ENCODE measurements at places on chromosomes 11 and 22.

DNA sequence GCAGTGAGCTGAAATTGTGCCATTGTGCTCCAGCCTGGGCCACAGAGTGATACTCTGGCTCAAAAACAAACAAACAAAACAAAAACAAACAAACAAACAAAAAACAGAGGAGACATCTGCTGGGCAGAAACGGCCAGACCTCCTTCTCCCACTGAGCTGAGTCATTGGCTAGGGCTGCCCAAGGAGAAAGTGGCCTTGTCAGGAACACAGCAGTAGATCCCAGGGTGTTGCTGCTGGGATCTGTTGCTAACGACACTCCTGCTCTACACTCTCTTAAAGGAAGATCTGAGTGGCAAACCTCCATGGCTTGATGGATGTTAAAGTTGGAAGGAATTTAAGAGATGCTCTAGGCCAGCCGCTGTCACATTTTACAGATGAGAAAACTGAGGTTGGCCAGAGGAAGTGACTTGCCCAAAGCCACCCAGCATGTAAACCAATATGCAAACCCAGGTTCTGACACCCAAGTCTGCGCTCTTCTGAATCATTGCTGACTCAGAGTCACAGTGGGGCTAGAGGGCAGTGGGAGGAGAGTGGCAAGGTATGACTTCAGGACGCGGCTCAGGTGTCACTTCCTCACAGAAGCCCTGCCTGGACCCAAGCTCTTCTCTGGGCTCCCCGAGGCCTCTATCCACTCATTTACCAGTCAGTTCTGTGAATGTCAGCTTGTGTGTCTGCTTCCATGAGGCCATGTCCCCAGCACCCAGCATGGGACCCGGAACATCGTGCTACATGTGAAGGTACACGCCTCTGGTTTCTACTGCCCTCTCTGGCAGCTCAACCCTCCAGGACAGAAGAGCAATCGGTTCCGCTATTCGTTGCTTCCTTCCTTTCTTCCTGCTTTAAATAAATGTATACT lies 11.3 kb upstream of the GDPD5 start:
- no peak for DNase-seq

- no peak for DNase-seq
Observed at GRCh38 chr11:27022659-27023251, 17.9 kb upstream of the BBOX1 start.

GRCh38 chr11:6397636-6398035 lies 7.4 kb downstream of the SMPD1 start:
- DNase-seq: no peak

DNA sequence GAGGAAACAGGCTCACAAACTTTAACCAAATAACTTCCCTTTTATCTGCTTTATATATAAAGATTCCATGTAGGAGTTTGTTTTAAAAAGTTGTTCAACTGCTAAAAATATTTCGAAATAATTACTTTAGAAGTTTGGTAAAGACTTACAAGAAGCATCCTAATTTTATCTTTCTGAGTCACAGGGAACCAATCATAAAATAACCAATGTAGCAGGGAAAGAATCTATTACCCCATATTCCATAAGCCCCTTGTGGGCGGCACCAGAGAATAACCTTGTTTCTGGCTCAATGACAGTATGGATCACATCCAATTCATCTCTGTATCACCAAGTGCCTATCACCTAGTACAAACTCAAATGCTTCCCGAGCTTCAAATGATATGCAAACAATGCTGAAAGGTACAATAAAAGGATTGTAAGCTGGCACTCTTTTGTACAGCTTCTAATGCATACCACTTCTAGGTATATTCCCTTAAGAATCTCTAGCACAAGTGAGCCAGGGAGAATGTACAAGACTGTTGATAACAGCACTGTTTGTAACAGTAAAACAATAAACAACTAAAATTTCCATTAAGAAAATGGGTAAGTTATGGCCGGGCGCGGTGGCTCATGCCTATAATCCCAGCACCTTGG lies 158.4 kb downstream of the ATG16L2 start:
- DNase-seq: no peak

DNA sequence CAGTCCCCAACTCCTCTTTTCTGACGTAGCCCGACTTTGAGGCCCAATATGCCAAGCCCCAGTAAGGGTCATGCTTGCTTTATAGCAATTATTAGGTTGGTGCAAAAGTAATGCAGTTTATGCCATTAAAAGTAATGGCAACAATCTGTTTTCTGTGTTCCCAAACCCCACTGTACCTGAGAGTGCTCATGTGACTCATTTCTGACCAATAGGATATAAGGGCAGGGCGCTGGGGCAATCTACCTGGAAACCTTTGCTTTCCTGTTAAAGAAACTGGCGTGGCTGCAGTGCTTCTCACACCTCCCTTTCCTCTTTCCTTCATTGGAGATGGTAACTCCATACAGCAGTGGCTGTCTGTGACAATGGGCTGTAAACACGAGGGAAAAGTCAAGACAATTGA lies 78.9 kb upstream of the MPPED2 start:
- DNase-seq: no peak

DNA sequence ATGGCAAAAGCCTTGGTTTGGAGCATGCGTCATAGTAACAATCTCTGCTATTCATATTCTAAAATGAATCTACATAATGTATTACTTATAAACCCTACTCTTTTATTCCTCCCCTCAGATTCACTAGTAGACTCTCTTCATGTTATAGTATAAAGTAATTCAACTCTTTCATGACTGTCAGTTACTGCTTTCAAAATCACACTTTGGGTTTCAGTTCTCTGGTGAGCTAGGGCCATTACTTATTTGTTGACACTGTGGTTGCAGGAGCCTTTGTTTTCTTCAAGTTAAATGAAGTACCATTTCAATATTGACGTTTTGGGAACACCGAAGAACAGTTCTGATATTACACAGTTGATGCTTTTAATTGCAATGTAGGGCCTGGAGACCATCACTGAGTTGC lies 378.4 kb downstream of the DDX10 start:
- no peak for DNase-seq

DNA sequence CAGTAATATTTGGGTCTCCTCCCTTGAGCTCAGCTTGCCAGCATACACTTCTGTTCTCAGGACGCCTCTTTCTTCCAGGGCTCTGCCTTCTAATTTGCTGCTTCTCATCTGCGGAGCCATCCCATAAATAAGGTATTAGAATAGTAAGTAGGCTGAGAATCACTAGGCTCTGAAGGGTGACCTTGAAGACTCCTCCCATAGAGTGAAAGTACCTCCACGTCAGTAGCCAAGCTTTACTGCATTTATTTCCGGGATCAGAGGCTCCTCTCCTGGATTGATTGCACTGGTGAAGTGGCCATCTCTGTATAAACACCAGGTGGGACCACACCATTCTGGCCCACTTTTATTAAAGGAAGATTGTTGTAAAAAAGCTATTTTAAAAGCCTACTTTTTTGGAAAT lies 315.5 kb downstream of the FAT3 start:
- no peak for DNase-seq

- no peak for DNase-seq
Observed at GRCh38 chr22:46054091-46055073, 77.4 kb upstream of the WNT7B start.

GRCh38 chr11:128896356-128896755 lies 5.2 kb downstream of the KCNJ5 start:
- no peak for DNase-seq

DNA sequence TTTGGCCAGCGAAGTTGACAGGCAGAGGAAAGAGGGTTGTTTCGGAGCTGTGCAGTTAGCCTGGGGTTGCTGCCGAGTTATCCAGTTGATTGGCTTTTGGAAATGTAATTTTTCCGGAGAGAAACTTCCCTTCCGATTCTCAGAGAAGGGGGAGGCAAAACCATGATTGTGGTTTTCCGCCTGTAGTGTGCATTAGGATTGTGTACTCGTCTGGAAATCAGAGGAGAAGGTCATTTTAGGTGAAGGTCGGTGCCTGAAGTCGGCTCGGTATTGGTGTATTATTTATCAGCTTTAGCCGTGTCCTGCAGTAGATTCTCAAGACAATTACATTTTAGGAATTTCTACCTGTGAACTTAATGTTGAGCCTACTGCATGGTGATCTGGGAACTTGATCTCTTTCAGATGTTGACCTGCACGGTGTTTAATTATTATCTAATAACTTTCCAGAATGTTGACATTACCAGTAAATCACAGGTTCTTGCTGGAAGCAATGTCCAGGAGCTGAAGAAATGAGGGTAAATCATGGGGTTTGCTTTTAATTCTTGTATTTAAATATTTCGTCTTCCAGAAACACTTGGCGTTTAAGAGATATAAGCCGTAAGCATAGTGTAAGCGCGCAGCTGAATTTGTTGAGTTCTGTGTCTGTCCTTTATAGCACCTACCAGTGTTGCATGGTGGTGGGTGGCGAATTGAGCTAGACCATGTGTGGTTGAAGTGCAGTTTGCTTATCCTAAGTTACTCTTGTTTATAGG lies 1.3 kb downstream of the ARHGEF12 start:
- peak; percentile 72 for DNase-seq

GRCh38 chr11:1017269-1018005 lies 19.1 kb downstream of the MUC6 start:
- DNase-seq: no peak

- DNase-seq: no peak
Observed at GRCh38 chr22:34800260-34800980, 265.5 kb upstream of the ISX start.

DNA sequence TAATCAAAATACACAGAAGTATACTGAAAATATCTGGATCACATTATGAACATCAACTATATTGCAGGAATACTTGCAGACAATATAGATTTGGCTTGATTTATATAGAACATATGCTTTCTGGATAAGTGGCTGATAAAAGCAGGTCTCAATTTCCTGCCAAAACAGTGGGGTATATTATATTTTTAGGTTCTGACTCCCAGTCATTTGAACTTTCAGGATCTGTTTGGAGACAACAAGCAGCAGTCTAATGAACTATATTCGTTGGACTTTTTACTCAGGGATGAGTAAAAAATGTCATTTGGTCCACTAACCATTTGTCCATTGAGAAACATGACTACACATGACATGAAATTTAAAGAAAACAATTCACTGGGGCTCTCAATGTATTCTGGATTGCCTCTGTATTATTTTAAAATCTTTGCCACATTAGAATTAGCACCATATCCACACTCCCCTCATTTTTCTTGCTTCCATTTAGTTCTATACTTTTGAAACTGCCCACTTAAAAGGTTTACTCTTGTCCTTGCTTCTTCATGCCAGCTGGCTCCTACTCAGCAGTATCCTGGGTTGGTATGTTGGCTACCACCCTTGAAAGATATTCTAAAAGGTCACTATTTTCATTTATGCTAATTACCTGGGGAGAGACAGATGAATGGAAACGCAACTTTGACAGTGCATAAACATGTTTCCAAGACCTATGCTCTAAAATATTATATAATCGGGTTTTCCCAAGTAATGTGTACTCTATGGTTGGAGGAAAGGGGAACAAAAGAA lies 153.0 kb downstream of the APOL5 start:
- DNase-seq: no peak

DNA sequence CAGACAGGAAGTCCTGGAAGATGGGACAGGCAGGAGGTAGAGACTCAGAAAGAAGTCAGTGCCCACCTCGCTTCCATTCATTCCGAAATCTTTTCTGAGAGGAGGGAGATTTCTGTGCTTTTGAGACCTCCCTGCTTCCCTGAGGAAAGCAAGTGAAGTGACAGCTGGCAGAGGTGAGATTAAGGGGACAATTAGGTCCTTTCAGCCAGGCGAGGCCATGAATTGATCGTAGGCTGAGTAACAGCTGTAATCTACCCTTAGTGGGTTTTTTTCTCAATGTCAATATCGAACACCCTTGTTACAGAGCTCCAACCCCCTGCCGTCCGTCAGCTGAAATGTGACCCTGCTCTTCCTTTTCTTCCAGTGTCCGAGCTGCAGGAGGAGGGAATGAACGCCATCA lies 96.0 kb downstream of the PARVA start:
- DNase-seq: no peak

DNA sequence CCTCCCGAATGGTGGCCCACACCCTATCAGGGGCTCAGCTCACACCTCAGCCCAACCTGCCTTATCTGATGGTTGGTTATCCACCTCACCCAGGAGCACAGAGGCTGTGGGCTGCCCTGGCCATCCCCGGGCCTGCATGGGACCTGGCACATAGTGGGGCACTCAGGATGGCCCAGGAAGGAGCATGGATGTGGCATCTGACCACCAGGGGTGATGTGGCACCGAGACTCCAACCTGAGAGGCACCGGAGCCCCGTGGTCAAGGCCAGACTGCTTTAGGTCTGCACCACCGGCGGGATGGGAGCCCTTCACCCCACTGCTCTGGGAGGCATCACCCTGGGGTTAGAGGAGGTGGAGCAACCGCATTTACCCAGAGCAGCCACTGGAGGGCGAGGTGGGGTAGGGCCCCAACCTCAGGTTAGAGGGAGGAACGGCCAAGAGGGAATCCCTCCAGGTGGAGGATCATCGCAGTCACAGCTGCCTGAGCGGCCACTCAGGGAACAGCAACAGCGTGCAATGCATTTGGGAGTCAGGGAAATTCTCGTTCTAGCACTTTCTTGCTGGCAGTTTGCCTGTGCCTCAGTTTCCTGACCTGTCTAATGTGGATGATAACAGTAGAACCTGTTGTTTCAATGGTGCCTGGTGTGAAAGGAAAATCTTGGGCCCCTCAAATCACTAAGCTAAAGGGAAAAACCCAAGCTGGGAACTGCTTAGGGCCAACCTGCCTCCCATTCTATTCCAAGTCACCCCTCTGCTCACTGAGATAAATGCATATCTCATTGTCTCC lies 52.9 kb upstream of the CARS1 start:
- DNase-seq: no peak

DNA sequence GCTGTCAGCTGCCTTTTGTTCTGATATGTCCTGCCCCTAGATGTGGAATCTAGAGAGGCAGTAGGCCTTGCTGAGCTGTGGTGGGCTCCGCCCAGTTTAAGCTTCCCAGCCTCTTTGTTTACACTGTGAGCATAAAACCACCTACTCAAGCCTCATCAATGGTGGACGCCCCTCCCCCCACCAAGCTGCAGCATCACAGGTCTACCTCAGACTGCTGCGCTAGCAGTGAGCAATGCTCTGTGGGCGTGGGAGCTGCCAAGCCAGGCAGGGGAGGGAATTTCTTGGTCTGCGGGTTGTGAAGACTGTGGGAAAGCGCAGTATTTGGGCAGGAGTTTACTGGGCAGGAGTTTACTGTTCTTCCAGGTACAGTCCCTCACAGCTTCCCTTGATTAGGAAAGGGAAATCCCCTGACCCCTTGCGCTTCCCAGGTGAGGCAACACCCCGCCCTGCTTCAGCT lies 98.5 kb downstream of the SMCO4 start:
- no peak for DNase-seq

All from DMS79 treated with DMSO at 0.1 percent for 48 hours (cell line).